ENCODE measurements at places on chromosomes 7 and 10.

DNA sequence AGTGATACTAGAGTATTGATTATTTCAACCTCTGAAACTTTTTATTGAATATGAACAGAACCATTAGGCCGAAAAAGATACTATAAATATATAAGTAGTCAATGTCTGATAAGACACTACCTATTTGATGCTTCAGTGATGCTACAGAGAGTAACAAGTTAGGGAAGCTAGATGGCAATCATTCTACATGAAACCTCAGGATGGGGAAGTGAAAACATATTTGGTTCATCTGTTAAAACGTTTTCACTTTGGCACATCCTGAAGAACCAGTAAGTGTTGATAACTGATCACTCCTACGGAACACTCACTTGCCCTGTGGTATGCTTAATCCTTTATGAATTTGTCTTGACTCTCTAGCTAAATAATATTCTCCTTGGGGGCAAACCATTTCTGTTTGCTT lies 1064.9 kb downstream of the NXPH1 start:
- DNase-seq, result no peak

DNA sequence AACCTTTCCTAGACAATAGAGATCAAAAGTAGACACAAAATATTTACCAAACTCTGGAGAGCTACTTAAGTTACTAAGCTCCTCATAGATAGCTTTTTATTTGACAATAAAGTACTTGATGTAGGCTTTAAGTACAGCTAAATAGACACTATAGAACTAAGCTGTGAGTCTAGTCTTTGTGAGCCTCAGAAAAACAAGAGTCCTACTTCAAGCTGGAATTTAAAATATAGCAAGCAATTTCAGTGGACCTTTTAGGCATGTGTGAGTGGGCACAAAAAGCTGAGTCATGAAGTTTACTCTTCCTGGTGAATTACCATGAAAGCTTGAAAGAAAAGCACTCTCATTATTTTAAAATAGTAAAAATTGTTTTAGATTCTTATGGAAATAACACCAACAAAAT lies 76.1 kb downstream of the ADD3 start:
- DNase-seq, result no peak

GRCh38 chr7:83519240-83519639 lies 129.7 kb downstream of the SEMA3E start:
- no peak for DNase-seq

- no peak for DNase-seq
These were observed 160.5 kb downstream of the NRF1 start for GRCh38 chr7:129771928-129772479.

GRCh38 chr7:41578700-41579099 lies 124.2 kb downstream of the INHBA start:
- no peak for DNase-seq

- no peak for DNase-seq
These were observed 61.0 kb upstream of the SFMBT2 start for GRCh38 chr10:7471720-7472367.

GRCh38 chr10:19974138-19974537 lies 157.9 kb downstream of the PLXDC2 start:
- DNase-seq, result no peak

DNA sequence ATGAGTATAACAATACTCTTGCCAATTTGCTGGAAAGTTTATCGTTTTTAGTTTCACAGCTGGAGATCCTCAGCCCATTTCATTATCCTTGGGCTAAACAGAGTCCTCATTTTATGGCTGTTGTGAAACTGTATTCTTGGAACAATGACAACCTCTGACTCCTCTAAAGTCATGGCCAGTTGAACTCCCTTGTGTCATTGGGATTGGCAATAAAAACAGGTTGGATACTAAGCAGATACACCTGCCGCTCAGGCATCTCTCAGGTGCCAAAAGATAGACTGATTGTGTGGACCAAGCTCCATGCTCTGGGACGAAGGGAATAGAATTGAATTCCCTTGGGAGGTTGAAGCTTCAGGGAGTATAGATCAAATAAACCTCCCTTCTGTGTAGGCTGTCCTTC lies 182.2 kb downstream of the WDR11 start:
- no peak for DNase-seq

DNA sequence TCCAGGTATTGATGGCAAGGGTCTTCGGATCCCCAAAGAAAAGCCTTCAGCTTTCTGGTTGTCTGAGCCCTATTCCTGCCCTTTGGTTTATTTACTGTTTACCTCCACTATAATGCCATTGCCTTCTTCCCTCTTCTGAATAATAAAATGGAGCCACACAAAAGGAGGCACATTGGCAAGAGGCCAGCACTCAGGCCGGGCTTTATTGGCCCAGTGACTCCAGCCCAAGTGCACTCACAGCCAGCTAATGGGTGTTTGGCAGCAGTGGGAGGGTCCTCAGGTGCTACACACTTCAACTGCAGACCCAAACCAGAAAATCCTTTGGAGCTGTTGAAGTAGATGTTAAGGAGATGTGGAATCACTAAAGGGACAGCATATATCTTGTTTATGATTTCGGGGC lies 336.0 kb downstream of the PLXNA4 start:
- DNase-seq, result no peak

GRCh38 chr10:101828766-101829551 lies 10.7 kb upstream of the OGA start:
- no peak for DNase-seq

DNA sequence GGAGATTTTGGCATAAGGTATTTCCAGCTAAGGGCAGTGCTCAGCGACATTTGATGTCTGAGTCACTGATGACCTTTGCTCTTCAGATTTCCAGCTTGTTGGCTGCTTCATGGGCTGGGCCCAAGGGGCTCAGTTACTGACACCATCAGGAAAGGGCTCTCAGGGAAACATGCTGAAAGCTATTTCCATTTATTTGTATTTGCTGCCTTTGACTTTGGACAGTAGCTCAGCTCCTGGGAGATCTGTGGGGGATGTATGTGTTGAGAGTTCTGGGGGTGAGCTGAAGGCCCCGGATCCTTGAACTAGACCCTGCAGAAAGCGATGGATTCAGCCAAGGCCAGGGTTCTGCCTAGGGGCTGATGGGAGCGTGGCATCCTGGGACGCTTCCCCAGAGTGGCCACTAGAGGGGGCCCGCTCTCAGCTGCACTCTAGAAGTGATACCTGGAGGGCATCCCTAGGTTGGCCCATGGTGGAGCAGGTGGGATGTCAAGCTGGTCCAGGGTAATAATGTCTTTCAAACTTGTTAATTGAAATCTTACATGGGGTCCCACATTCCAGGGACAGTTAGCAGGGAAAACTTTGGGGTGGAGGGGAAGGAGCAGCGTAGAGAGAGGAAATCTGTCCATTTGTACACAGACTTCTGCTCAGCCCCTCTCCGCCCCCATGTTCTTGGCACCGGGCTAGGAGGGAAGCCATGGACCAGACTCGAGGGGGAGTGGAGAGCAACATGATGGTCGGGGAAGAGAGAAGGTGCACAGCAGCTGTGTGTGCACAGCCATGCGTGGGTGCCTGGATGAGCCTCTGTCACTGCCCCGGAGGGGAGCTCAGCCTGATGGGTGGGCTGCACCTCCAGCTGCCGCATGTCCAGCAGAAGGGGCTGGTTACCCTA lies 3.0 kb upstream of the BTBD16 start:
- DNase-seq, result no peak

GRCh38 chr7:70684173-70684572 lies 447.8 kb upstream of the GALNT17 start:
- no peak for DNase-seq

- no peak for DNase-seq
These were observed 60.3 kb upstream of the POT1 start for GRCh38 chr7:124989911-124990310.

DNA sequence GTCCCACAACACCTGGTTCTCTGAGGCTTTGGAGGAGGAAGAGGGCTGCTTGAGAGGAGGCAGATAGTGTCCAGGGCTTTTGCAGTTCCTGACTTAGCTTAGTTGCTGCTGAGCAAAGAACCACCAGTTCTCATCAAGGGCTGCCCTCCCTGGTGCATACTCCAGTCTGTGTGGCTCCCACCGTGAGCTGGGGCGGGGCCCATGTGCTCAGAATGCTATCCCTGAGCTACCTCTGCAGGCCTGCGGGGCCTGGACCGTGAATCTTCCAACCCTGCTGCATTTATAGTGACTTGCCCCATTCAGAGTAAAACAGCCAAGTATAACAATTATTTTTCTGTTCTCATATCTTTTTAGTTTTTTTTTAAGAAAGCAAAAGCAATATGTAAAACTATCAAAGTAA lies 49.2 kb downstream of the TACR2 start:
- no peak for DNase-seq

DNA sequence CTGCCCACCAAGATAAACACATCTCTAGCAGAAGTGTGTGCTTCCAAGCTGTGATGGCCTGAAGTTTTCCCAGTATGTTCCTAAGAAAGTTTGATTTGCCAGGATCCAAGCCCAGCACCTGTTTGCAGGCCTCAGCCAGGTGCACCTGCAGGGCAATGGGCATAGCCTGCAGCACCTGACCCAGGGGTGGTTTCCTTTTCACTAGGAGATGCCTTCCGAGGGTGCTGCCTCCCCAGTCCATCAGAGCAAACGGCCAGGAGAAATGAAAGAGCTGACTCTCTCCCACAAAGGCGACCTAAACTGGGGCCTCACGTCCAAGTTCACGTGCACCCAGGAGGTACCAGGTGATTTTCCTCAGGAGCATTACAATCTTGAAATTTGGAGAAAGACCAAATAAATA lies 7.1 kb downstream of the UCMA start:
- DNase-seq, result no peak

DNA sequence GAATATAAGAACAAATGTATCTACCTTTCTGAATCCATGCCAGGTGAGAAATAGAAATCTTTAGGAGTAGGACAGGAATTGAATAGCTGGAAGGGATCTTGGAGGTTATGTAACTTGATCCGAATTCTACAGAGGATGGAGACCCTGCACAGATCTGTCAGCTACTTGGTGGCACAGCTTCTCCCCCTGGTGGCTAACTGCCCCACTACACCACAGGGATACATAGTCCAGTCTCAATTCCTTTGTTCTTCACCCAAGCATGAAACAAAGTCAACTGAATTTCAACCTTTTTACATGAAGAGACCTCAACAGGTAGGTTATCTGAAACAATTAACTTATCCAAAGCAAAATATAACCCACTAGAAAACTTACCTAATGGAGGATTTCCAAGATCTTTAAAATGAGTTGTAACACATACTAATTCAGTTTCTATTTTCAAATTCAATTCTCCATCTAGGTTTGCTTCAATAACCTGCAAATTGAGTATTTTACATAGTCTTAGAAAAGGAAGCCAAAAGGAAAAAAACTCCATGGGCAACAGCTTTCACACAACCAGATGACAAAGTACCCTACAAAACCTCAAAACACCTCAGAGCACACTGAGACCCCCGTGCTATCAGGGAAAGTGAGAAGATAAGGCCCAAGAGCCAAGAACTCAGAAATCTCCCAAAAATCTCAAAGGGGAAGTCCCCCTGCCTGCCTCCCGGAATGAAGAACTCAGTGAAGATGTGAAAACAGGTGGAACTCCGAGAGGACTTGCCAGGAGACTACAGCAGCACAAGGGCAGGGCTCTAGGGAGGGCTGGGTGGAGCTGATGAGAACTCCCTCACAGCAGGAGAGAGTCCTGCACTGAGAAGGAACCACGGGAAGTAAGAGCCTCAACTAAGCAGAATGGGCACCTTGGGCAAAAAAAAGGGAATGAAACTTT lies 10.3 kb downstream of the HUS1 start:
- peak; percentile 15 for DNase-seq

- DNase-seq, result no peak
These were observed 3.8 kb downstream of the GRM3 start for GRCh38 chr7:86647385-86648094.

DNA sequence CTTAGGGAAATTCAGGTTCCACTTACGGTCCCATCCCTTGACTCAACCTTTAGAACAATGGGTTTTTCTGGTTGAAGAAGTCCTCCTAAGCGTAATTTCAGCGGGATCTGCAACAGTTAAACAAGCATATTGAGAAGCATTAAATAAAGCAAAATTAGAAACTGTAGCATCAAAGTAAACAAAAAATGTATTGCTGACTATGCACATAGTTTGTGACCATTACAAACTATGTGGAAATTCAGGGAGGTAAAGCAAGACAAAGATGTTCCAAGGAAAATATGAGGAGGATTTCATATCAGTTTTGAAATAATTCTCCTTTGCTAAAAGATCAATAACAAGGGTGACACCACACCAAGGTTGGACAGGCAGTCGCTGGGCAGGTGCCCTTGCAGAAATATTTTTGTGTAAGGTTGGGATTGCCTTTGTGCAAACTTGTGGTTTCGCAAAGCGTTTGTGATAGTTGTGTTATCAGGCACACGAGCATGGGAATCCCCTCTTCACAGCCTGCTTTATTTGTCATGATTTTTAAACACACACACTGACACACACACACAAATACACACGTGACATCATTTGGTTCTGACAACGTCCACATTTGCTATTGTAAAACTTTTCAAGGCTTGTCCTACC lies 5.4 kb upstream of the CYP3A5 start:
- no peak for DNase-seq

DNA sequence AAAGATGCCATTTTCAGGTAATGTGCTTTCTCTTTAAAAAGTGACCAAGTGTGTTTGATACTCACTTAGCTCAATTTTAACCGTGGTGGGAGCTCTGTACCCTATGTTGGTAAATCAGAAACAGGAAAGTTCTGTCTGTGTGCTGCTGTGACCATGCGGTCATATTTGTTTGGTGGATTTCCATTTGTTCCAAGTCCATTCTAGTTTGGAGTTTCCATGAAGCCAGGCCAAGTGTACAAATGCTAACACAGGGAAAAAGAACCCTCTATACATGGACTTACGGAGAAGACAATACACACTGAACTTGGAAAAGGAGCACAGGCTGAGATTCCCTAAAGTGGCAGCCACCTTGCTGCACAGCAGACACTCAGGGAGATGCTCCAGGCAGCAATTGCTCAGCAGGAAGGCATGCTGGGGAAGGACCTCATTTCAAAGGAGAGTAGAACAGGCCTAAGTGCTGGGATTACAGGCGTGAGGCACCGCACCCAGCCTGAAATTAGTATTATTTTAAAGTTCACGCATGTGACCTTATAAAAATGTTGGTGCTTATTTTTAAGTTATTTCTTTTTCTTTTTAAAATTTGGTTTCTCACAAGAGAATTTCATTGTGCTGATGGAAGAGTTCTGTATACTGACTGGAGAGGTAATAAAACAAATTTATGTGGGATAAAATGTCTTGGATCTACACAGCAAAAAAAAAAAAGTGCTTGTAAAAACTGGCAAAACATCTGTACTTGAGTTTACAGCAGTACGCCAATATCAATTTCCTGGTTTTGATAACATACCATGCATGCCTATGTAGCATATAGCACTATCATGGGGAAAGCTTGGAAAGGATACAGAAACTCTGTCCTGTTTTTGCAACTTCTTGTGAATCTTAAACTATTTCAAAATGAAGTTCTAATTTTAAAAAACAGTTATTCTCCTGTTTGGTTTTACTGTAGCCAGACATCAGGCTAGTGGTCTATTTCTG lies 436.2 kb downstream of the KCNMA1 start:
- DNase-seq, result no peak

GRCh38 chr7:110442381-110442837 lies 648.5 kb upstream of the LRRN3 start:
- no peak for DNase-seq

- no peak for DNase-seq
These were observed 159.5 kb upstream of the AGR3 start for GRCh38 chr7:17041324-17041723.

- DNase-seq, result no peak
These were observed 45.4 kb upstream of the MBL2 start for GRCh38 chr10:52818019-52818418.

GRCh38 chr7:50068850-50069551 lies 24.0 kb downstream of the ZPBP start:
- DNase-seq, result no peak

- DNase-seq, result no peak
These were observed 34.9 kb downstream of the FAM204A start for GRCh38 chr10:118307220-118307619.

- DNase-seq, result no peak
These were observed 130.8 kb downstream of the ITGA8 start for GRCh38 chr10:15588635-15589508.

- DNase-seq, result no peak
These were observed 82.5 kb downstream of the VWDE start for GRCh38 chr7:12320987-12321647.

All from activated CD4-positive, CD25-positive, alpha-beta regulatory T cell (primary cell).